ENCODE measurements at places on chromosomes 4 and X. TPM values are rescaled to one million over a fixed set of nuclear protein-coding genes. Genes with fewer than 3 reads are reported as not detected.
A peak's percentile ranks its signal among the peaks of the same experiment; 100 is the strongest.

The APBB2 gene
- total RNA-seq = 1.1 TPM

DNA sequence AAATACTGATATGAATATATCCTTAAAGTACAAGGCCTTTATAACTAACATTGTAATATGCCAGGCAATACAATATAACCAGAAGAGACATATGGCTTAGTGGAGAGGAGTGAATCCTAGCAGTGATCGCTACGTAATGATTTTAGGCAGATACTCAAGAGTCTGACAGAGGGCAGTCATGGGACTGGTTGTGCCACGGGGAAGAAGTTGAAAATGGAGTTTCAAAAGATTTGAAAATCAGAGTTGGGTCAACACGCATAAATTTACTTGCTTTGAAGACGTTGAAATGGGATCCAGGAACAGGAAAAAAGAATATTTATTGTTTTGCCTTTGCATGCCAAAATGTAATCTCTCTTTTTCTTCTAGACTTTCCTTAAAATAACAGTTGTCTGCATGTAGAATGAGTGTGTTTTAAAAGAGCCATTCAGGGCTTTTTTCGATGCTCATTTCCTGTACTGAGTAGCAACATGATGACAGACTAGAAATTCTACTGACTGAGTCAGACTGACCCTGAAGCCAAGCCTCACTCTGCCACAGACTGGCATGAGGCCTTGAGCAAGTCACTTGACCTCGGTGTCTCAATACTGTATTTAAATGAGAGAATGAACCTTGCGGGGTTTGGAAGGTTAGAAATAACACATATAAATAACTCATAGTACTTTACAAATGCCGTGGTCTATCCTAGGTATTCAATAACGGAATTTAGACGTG is 8.1 kb upstream of the SMS start:
- no peak overlapping the region for H3K27ac ChIP-seq
- H3K4me1 ChIP-seq = no peaks in the 10 kb centered on the region
- no peak overlapping the region for H3K4me3 ChIP-seq
- H3K27me3 ChIP-seq = no peaks in the 10 kb centered on the region

DNA sequence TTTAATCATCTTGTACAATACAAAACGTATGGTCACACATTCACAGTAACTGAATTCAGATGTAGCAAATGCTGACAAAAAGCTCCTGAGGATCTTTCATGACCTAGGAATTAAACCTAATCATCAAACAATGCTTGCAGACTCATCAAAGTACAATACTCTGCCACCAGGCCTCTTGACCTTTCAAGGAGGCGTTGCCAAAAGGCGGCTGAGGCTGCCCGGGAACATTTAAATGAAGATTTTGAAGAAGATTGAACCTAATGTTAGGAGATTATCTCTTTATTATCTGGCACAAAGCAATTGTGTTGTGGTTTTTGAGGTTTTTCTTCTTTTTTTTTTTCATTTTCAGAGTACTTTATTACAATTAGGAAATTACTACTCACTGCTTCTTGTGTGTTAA is 340.5 kb downstream of the GALNTL6 start:
- H3K4me3 ChIP-seq = no peak overlapping the region
- DNase-seq = no peak
- no peak overlapping the region for H3K27ac ChIP-seq
- H3K27me3 ChIP-seq = no peaks in the 10 kb centered on the region

The GASK1B gene
- 0.48 TPM for total RNA-seq

GRCh38 chrX:16445166-16445752 is 204.7 kb upstream of the S100G start:
- DNase-seq = peak; percentile 54
- H3K4me1 ChIP-seq = peaks cover 15% of the 10 kb centered on the region
- H3K27me3 ChIP-seq = no peaks in the 10 kb centered on the region

- no peak for DNase-seq
- no peaks in the 10 kb centered on the region for H3K27me3 ChIP-seq
- H3K27ac ChIP-seq = no peak overlapping the region
- no peaks in the 10 kb centered on the region for H3K4me1 ChIP-seq
- no peaks in the 10 kb centered on the region for H3K36me3 ChIP-seq
Observed at GRCh38 chrX:5236096-5236495, 992.6 kb downstream of the NLGN4X start.

The MAOB gene
- not detected for total RNA-seq

DNA sequence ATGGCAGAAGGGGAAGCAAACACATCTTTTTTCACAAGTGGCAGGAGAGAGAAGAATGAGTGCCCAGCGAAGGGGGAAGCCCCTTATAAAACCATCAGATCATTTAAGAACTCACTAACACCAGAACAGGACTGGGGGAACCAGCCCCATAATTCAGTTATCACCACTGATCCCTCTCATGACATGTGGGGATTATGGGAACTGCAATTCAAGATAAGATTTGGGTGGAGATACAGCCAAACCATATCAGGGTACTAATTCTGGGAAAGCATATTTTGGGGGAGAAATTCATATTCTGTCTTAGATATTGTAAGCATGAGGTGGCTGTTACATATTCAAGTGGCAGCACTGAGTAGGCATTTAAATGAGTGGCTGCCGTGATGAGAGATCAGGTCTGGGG is 87.8 kb downstream of the RAPGEF2 start:
- no peak overlapping the region for H3K27ac ChIP-seq
- H3K36me3 ChIP-seq = no peaks in the 10 kb centered on the region
- H3K4me3 ChIP-seq = no peak overlapping the region
- no peak for DNase-seq

DNA sequence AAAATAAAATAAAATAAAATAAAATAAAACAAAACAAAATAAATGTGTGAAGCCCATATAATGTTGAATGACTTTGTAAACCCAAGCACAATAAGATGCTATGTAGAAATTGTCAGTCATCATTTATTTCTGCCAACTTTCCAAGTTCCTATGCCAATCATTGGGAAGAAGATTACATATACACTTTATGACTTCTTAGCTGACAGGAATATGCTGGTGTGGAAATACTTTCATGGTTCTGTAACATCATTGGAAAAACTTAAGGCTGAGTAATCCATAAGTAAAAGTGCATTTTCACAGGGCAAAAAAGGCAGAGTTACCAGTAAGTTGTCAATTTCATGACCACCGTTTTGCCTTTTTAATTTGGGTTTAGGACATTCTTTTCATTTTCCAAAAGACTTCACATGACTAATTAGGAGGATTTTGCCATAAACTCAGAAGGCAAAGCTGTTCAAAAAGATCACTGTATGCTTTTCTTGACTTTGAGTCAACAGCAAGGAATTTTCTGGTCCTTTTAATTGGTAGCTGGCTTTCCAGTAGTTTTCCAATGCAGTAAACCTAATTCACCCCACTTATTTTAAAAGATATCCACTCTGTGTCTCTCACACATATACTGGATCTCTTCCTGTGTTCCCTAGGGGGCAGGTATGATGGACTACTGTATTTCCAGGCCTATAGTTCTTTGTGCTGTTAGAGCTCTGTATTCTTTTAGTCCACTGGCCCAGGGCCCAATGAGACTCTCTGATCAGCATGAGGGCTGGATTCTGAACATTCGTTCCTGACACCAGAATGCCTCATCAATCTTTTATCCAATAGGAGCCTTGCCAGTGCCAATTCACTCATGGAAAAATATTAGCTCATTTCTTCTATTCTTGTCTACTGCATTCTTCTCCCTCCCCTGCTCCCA is 26.2 kb upstream of the SCRG1 start:
- H3K27ac ChIP-seq = no peak overlapping the region
- peaks cover 23% of the 10 kb centered on the region for H3K4me1 ChIP-seq
- H3K27me3 ChIP-seq = no peaks in the 10 kb centered on the region
- no peak overlapping the region for H3K4me3 ChIP-seq
- H3K36me3 ChIP-seq = no peaks in the 10 kb centered on the region
- no peak for DNase-seq

The SOWAHD gene
- 0.33 TPM for total RNA-seq

DNA sequence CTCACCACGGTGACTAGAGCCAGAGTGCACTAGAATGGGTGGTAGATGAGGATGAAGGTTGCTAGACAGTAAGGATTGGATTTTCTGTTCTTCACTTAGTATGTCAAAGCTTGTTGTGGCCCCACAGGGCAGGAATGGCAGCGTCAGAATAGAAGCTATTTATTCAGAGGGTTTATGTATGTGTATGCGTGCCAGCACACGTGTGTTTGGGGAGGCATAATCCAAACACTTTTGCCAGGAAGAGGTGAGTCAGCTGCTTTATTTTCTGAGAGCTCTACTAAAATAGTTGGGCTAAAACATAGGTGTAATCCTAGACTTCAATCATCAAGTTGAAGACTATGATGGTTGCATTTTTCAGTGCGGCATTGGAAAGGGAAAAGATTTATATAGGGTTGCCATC is 1.2 kb upstream of the MAGEE2 start:
- no peak overlapping the region for H3K27ac ChIP-seq
- no peaks in the 10 kb centered on the region for H3K4me1 ChIP-seq
- DNase-seq = no peak
- H3K36me3 ChIP-seq = no peaks in the 10 kb centered on the region
- H3K27me3 ChIP-seq = no peaks in the 10 kb centered on the region

DNA sequence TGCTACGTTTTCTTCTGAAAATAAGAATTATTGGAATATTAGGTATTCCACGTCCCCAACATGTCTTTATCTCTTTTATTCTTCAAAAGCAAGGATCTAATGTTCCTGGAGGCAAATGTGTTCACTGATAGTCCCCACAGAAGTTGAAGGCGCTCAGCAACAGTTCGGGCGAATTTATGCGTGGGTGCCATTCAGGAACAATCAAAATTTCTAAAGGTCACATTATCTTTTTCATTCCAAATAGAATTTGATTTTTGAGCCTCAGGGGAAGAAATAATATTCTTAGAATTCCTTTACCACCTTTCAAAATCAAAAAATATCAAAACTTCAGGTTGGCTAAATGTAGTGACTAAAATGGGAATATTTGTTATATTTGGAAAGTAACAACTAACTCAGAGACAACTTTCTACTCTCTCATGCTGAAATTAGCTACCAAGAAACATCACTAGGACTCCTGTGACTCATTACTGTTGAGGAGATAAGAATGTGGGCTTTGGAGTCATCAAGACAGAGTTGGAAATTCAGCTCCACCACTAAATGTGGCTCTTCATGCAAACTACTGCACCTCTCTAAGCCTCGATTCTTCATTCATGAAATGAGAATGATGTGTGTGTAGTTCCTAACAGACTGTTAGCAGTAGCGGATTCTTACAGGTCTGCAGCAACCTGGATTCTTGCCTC is 72.3 kb upstream of the KIT start:
- H3K36me3 ChIP-seq = no peaks in the 10 kb centered on the region
- no peaks in the 10 kb centered on the region for H3K27me3 ChIP-seq

DNA sequence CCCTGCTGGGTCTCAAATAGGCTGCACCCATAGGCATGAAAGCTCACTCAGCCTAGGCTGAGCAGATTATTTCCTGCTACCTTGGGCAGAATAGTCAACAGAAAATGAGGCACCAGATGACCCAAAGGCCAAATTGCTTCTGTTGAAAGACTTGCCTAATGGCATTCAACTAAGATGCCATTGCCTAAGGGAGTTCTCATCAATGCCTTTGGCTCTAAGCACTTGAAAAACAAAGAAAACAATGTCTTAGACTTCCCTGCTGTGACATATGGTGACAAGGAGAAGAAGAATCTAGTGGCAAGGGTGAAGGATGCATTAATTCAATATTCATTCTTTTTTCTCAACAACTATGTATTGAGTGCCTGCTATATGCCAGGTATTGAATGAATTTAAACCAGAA is 25.7 kb upstream of the PCDH19 start:
- H3K4me1 ChIP-seq = no peaks in the 10 kb centered on the region
- H3K27me3 ChIP-seq = no peaks in the 10 kb centered on the region
- no peak overlapping the region for H3K27ac ChIP-seq
- DNase-seq = no peak
- H3K4me3 ChIP-seq = no peak overlapping the region

- DNase-seq = no peak
- H3K36me3 ChIP-seq = no peaks in the 10 kb centered on the region
- H3K27ac ChIP-seq = no peak overlapping the region
- H3K4me1 ChIP-seq = no peaks in the 10 kb centered on the region
Observed at GRCh38 chr4:185689407-185689806, 122.6 kb downstream of the SORBS2 start.

The PLXNB3 gene
- total RNA-seq = 0.57 TPM

DNA sequence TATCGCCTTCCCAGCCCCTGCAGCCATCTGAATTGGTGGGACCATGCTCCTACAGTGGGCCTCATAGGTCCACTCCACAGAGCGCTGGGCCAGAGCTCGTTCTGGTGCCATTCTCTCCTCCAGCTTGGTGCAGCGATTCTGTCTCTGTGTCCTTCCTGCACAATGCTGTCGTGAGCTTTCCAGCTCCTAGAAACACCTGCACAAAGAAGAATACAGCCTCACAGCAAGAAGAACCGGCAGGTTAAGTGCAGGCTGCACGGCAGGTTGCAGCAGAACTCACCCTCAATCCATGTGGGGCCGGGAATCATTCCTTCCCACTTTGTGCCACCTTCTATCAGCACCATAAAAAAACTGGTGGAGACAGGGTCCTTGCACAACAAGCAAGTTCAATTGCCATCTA is 101.2 kb upstream of the ENPP6 start:
- H3K4me1 ChIP-seq = no peaks in the 10 kb centered on the region
- H3K27me3 ChIP-seq = no peaks in the 10 kb centered on the region
- H3K36me3 ChIP-seq = no peaks in the 10 kb centered on the region
- DNase-seq = no peak

DNA sequence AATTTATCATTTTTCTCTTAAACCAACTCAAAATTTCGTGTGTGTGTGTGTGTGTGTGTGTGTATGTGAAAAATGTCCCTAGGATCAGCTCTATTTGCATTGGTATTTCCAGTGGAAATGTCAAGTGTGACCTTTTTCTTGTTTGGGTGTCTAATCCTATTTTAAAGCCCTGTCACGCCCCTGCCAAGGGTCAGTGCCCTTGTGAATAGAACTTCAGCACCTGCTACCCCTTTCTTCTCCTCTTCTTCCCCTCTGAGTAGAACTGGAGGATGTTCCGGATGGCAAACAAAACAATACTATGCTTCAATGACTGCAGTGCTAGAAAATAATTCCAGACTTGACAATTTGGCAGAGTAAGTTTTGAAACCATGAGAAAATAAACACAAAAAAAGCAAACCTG is 67.3 kb downstream of the SPRY1 start:
- DNase-seq = no peak
- H3K27me3 ChIP-seq = no peaks in the 10 kb centered on the region
- H3K4me3 ChIP-seq = no peak overlapping the region
- no peaks in the 10 kb centered on the region for H3K36me3 ChIP-seq
- no peaks in the 10 kb centered on the region for H3K4me1 ChIP-seq

- DNase-seq = no peak
- H3K27me3 ChIP-seq = no peaks in the 10 kb centered on the region
- H3K27ac ChIP-seq = no peak overlapping the region
- no peaks in the 10 kb centered on the region for H3K36me3 ChIP-seq
Observed at GRCh38 chrX:114344756-114345349, 239.0 kb upstream of the HTR2C start.

- no peaks in the 10 kb centered on the region for H3K4me1 ChIP-seq
- no peak overlapping the region for H3K27ac ChIP-seq
- no peaks in the 10 kb centered on the region for H3K36me3 ChIP-seq
- no peak overlapping the region for H3K4me3 ChIP-seq
- no peak for DNase-seq
- H3K27me3 ChIP-seq = no peaks in the 10 kb centered on the region
Observed at GRCh38 chr4:44150091-44150576, 298.5 kb downstream of the KCTD8 start.

- DNase-seq = no peak
- H3K4me3 ChIP-seq = no peak overlapping the region
- no peaks in the 10 kb centered on the region for H3K27me3 ChIP-seq
- peaks cover 8% of the 10 kb centered on the region for H3K4me1 ChIP-seq
- no peak overlapping the region for H3K27ac ChIP-seq
Observed at GRCh38 chrX:150456466-150456865, 93.3 kb downstream of the MAMLD1 start.

- H3K36me3 ChIP-seq = peaks cover 17% of the 10 kb centered on the region
- H3K27me3 ChIP-seq = no peaks in the 10 kb centered on the region
- peak; percentile 30 for DNase-seq
- H3K27ac ChIP-seq = peak overlapping the region; percentile 72
- peak overlapping the region; percentile 49 for H3K4me3 ChIP-seq
- peaks cover 66% of the 10 kb centered on the region for H3K4me1 ChIP-seq
Observed at GRCh38 chr4:40205259-40206198, 8.7 kb downstream of the RHOH start.
